ENCODE measurements at places on chromosomes 4 and X.

DNA sequence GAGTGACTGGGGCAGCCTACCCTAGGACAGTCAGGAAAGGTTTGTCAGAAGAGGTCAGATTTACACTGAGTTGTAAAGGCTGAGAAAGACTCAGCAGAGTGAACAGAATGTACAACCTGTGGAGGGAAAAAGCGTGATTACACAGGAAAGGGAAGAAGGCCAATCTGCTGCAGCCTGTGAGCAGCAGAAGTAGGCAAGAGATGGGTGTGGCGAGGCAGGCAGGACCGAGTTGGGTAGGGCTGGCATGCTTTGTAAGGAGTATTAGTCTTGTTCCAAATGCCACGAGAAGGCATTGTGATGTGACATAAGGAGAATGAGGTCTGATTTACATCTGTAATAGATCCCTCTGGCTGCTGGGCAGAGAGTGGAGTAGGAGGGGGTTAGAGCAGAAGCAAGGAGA lies 12.6 kb downstream of the SGMS2 start:
- DNase-seq: no peak

DNA sequence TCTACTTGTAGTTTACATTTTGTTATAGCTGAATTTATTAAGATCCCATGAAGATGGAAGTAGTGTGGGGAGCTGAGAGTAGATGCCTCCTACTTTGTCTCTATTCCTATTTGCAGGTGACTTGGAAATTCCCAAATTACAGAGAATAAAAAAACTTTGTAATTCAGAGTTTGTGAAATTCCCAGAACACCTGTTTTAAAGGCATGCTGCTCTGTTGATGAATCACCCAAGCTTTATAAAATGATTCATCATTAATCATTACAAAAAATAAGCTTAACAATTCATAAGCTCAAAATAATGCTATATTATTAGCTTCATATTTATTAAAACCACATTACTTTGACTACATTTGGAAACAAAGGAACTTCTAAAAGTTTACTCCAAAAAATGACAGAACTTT lies 856.3 kb downstream of the RPA4 start:
- DNase-seq: no peak

DNA sequence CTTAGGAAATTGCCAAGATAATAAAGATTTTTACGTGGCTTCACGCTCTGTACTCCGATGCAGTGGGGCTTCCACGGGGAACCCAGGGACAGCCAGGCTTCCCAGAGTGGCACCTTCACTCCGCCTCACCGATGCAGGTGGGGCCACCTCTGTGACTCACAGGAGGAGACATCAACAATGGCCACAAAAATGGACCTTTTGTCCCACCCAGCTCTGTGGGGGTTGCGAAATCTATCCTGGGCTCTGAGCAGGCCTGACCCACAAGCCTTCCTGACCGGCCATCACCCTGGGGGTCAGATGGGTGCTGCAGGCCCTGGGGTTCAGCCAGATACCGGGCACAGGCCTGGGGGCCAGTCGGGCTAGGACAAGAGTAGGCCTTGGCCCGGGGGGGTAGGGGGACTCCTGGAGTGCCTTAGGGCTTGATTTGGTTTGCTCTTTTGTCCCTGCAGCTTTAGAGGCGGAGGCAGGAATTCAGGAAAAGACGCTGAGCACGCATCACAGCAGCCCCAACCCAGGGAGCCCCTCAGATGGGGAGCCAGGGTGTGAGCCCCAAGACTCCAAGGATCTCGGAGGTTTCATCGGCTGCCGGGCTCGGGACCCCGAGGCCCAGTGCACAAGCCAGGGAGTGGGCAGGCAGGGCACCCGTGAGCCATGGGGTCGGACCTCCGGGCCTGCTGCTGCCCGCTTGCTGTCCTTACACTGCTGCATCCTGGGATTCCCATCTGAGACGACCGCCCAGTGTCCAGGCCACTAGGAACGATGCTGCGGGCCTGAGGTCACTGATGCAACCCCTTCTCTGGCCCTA lies 136.5 kb upstream of the NKX1-1 start:
- no peak for DNase-seq

- DNase-seq: no peak
Observed at GRCh38 chr4:149047368-149047767, 605.2 kb upstream of the NR3C2 start.

DNA sequence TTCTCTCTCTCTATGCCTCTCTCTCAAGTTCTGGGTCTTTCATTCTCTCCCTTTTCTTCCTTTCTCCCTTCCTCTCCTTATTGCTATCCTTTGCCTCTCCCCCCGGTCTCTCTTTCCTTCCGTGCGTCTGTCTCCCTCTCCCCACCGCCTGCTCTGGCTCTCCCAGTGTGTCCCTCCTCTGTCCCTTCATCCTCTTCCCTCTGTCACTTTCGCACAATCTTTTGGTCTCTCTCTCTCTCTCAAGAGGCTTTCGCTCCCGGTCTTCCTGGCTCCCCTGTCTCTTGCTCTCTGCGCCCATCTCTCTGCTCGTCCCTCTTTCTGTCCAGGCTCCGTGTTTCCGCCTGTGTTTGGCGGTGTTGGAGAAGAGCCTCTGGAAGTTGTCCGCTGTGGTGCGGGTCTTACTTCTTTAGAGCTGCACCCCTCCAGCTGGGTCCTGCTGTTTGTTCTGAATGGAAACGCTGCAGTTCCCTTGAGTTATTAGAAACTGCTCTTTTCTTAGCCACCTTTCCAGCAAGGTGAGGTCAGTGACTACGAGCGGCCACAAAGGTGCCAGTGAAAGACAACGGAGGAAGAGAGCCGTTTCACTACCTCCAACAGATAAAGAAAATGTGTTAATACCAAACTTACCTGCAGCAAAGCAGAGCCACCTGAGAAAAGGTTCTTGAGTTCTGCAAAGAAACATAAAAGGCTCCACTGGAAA lies 1.1 kb downstream of the BMPR1B start:
- DNase-seq: no peak

GRCh38 chrX:11787564-11787963 lies 29.5 kb downstream of the MSL3 start:
- no peak for DNase-seq

DNA sequence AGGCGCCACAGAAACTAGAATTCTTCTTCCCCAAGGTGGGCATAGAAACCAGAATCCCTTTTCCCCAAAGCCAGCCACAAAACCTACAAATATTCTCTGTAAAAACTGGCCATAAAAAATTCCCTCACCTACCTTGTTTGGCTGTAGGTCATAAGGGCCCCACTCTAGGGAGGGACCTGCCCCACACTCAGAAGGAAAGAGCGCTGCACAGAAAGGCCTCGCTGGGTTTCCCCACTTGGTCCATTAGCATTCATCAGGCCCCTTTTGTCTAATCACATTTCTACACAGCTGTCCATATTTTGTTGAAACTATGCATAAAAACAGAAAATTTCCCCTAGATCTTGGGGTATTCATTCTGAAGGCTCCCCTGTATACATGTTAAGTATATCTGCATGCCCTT lies 54.1 kb downstream of the PHKA2 start:
- DNase-seq: no peak

DNA sequence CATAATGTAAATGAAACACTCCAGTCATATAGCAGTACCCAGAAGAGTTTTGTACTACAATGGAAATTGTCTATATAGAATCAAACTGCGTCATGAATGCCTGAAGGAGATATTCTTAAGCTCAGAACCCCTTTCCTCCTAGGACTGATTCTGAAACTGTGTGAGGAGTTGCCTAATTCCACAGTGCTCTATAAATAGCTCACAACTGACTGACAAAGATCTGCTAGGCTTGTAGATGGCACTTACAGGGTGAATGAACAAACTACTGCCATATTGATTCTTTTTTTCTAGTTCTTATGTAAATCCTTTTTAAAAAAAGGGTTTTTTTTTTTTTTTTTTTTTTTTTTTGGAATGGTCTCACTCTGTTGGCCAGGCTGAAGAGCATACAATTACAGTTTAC lies 30.1 kb upstream of the UGT2B17 start:
- DNase-seq: no peak

GRCh38 chr4:167021545-167022155 lies 212.6 kb downstream of the SPOCK3 start:
- DNase-seq: no peak

GRCh38 chrX:7378406-7378805 lies 230.5 kb upstream of the PUDP start:
- DNase-seq: no peak

DNA sequence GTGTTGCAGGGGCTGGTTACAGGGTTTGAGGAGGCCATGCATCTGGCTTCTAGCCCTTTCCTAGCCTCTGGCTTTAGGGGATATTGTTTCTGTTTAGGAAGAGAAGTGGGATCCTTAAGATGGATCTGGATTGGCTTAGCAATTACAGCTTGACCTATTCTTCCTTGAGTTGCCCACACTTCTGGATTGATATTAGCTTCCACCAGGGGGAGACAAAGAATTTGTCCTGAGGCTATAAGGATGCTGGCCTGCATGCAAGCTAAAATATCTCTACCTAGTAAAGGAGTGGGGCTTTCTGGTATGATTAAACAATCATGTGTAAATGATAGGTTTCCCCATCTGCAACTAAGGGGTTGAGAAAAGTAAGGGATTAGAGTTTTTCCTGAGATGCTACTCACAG lies 117.2 kb downstream of the TEX13C start:
- DNase-seq: no peak

GRCh38 chr4:99845708-99846469 lies 29.3 kb downstream of the DAPP1 start:
- DNase-seq: no peak

GRCh38 chrX:78747489-78747888 lies at the start of gene LPAR4:
LPAR4 (plus strand) TSS chrX:78747720; CDS start chrX:78754870, 7,150 bp downstream.
- no peak for DNase-seq

GRCh38 chrX:13130816-13131215 lies 86.4 kb upstream of the FAM9C start:
- no peak for DNase-seq

DNA sequence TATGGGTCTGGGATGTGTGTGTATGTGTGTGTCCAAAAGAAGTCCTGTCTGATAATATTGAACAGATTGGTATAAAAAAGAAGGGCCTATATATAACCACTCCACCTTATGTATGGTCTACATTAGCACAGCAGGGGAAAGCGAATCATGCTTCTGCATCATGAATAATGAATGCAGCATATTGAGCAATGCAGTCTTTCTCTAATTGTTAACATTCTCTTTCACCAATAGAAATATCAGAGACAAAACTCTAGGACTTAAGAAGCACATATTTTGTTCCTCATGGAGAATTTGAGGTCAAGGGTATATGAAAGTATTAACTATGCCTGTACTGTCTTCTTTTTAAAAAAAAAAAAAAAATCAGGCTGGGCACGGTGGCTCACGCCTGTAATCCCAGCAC lies 264.3 kb upstream of the NOCT start:
- DNase-seq: no peak

DNA sequence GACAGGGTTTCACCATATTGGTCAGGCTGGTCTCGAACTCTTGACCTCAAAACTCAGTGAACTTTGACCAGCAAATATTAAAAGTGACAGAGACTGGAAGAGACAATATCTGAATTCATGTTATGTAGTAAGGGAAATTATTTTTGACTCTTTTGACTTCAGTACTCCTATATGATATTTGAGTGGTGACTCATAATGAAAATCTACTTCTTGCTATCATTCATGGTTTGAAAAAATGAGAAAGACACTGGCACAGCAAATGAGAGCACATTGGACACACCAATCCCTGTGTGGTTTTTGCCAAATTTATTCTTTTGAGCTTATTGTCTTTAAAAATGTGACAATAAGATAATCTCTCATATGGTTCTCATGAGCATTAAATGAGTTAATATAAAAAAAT lies 109.4 kb downstream of the GPM6A start:
- no peak for DNase-seq

GRCh38 chr4:7196288-7196651 lies 3.9 kb downstream of the SORCS2 start:
- DNase-seq: no peak

- DNase-seq: no peak
Observed at GRCh38 chr4:138915756-138916155, 99.8 kb upstream of the NOCT start.

DNA sequence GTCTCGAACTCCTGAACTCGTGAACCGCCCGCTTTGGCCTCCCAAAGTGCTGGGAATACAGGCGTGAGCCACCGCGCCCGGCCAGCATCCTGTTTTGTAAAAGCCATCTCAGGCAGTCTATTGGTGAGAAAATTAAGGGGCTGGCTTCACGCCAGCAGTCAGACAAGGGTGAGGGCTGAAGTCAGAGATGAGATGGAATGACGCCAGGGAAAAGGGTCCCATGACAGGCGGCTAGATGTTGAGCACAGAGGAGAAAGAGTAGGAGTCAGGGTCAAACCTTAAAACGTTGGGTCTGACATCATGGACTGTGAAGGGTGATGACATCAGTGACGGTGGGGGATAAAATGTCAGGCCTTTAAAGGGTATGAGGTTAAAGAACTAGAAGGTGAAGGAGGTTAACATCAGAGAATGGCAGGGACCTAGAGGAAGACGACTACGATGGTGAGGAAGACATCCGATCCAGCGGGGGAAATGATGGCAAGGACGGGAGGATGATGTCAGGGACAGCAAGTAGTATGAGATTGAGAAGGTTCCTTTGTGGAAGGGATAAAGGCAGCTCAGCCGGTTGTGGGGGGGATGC lies 504 bp upstream of the RBM3 start:
- no peak for DNase-seq

- DNase-seq: no peak
Observed at GRCh38 chr4:121016611-121017010, 55.7 kb downstream of the NDNF start.

DNA sequence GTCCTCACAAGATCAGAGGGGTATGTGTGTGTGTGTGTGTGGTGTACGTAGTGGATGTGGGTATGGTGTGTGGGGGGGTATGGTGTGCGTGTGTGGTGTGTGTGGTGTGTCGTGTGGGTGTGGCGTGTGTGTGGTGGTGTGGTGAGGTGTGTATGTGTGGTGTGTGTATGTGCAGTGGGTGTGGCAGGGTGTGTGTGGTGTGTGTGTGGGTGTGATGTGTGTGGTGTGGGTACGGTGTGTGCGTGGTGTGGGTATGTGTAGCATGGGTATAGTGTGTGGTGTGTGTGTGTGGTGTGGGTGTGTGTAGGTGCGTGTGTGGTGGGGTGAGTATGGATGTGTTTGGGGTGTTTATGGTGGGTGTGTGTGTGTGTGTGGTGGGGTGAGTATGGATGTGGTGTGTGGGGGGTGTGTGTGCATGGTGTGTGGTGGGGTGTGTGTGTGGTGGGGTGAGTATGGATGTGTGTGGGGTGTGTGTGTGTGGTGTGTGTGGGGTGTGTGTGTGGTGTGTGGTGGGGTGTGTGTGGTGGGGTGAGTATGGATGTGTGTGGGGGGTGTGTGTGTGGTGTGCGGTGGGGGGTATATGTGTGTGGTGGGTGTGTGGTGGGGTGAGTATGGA lies 182.0 kb downstream of the PALLD start:
- DNase-seq: no peak

DNA sequence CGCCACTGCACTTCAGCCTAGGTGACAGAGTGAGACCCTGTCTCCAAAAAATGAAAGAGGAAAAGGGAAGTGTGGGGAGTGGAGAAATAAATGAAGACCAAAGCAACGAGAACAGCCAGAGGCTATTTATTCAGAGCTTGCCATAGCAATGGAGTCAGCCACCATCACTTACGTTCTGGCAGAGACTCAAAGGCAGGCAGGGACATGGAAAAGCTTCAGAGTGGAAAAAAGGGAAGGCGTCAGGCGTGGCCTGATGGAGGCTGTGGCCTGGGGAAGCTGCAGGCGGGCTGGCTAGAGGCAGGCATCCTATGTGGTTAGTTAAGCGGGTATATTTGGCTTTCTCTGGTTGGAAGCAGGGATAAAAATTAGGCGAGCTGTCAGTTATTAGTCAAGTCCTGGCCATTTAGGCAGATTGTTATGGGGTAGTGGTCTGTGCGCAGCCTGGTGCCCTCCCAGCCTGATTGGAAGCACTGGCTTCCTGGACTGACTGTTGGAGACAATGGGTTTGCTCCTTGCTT lies 73.3 kb downstream of the DCTD start:
- no peak for DNase-seq
